ENCODE measurements at places on chromosomes 12 and 14.

- DNase-seq: no peak
Observed at GRCh38 chr12:51636986-51637385, 46.0 kb downstream of the SCN8A start.

DNA sequence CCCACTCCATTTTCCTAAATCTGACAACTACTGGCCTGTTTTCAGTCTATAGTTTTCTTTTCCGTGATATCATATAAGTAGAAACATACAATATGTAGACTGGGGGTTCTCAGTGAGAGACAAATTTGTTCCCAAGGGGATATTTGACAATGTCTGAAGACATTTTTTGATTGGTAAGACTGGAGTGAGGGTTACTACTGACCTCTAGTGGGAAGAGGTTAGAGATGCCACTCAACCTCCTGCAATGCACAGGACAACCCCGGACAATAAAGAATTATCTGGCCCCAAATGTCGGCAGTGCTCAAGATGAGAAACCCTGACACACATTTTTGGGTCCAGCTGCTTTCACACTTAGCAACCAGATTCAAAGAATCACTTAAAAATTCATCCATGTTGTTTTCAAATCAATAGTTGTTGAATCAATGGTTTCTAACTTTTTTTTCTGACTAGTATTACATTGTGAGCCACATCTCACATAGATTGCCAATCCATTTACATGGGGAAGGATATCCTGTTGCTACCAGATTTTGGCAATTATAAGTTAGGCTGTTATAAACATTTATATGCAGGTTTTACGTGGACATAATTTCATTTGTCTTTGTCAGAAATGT, 307.1 kb downstream of the RPL10L start:
- DNase-seq: no peak

DNA sequence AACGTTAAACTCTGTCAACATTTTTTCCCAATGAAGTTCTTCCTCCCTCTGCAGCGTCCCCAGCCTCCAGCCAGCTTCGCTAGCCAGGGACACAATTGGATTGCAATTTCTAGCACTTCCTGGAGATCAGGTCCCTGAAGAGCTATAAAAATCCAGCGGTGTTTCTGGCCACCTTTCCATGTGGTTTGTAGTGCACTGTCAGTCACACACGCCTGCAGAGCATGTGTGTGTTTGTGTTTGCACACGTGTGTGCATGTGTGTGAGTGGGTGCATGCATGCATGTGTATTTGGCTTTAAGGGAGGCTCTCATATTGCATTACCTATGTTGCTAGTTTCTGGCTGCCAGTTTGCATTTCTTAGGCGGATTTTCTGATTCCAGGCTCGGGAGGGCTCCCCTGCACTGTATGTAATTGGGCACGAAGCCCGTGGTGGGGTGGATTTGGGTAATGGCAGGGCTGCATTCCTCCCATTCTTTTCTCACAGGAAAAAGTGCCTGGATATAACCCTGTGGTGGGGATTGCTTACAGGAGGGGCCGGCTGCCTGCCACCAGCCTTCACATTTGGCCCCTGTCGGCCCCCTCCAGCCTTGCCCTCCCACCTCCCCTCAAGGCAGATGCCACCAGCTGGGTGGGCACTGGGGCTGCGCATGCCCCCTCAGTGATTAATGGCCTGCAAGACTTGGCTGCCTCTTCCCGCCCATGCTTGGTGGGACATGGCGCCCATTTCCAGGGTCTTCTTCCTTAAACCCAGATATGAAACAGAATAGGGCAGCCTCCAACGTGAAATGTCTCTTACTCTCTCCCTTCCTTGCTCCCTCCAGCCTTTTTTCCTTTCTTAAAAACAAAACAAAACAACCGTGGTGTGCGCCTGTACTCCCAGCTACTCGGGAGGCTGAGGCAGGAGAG, 74.0 kb downstream of the TSPAN9 start:
- no peak for DNase-seq

DNA sequence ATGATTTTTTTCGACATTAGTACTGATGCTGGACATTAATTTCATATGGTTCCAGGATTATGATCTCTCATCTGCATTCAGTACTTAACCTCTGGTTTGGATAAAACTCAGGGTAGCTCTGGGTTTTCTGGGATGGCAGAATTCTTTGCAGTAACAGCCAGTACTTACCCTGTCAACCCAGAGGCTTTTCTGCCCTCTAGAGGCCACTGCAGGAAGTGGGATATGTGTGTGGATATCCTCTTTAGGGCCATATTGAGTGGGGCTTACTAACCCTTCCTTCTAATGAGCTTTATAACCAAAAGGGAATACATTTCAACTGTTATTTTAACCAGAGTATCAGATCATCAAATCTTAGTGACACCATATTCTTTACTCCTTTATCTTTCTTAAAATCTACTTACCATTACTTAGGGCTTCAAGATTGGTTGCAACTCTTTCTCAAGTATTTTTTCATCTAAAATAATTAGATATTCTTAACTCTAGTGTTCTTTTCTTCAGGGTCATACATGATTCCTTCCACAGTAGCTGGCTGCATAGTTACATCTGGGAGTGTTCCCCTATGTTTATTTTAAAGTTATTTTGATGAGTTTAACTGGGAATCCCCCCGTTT, 488.0 kb upstream of the STXBP6 start:
- DNase-seq: no peak

- no peak for DNase-seq
Observed at GRCh38 chr12:127620735-127621355, 646.1 kb upstream of the TMEM132C start.

- no peak for DNase-seq
Observed at GRCh38 chr12:8950221-8950527, 729 bp upstream of the M6PR start.

DNA sequence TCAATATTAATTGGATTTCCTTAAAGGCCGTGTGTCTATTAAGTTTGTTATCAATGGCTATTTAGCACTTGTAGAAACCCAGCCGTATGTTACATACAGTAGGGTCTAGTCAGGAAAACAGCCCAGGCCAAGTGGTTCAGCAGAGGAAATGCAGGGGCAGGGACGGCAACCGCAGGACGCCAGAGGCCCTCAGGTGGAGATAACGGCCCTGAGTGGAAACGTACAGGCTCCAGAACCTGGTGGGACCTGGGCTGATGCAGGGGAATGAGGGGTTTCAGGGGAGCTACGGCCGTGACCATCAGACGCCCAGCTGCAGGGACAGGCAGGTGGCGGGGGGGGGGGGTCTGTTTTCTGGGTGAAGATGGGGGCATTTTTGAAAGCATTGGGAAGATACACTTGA, 3.7 kb upstream of the ANKLE2 start:
- DNase-seq: no peak

DNA sequence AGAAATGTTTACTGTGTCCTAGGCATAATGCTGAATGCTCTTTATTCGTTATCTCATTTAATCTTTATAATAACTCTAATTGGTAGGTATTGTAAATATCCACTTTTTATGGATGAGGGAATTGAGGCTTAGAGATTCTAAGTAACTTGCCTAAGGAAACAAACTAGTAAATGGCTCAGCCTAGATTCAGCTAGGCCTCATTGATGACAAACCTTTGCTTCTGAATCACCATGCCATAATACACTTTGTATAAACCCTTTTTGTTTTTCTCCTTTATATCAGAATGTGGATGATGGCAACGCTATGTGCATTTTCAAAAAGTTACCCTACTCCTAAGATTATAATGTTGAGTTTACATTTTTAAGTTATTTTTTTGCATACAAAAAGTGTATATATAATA, 34.0 kb downstream of the MNAT1 start:
- DNase-seq: no peak

DNA sequence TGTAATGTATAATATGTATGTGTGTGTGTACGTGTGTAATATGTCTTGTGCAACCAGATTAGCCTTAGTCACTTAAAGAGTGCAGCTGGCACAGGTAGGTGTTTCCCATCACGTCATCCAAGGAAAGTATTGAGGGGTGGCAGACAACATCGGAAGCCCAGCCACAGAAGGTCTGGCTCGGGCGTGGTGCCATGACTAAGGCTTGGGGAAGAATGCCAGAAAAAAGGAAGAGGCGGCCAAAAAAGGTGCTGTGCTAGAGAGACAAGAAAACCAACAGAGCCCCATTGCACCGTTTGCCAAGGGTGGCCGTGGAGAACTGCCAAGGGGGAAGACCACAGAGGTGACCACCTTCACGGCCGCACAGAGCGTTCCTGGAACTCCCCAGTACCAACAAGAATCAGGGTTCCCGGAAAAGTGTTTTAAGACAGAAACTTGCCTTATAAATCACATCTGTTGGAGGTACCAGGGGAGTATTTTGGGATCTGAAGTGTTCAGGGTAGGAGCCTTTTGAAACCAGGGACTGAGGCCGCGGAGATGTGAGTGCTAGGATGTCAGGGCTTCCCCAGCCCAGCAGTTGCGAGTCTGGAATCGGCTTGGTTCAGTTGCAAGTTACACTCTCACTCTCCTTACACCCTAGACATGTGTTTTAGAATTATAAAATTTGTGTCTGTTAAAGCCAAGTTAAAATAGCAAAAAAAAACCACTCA, 131.2 kb upstream of the DYRK2 start:
- DNase-seq: no peak

- DNase-seq: no peak
Observed at GRCh38 chr12:16955083-16955657, 349.2 kb upstream of the LMO3 start.

- DNase-seq: no peak
Observed at GRCh38 chr14:29453045-29453444, 474.6 kb downstream of the PRKD1 start.
